ENCODE measurements at places on chromosomes 6 and 20.
A peak's percentile ranks its signal among the peaks of the same experiment; 100 is the strongest.

DNA sequence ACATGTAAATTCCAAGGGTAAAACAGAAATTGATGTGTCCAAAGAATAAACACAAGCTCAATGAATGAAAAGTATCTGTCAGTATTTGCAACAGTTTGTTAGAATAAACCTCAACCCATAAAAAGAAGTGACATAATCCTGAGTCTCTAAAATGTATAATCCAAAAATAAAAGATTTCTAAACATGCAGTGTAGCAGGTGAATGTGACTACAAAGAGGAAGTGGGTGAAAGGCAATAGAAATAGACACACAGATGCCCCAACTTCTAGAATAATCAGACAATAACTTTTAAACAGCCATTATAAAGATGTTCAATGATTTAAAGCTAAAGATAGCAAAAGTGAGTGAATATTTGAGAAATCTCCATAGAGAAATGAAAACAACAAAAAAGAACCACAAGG, 1009.2 kb upstream of the GJE1 start:
- DNase-seq = no peak

DNA sequence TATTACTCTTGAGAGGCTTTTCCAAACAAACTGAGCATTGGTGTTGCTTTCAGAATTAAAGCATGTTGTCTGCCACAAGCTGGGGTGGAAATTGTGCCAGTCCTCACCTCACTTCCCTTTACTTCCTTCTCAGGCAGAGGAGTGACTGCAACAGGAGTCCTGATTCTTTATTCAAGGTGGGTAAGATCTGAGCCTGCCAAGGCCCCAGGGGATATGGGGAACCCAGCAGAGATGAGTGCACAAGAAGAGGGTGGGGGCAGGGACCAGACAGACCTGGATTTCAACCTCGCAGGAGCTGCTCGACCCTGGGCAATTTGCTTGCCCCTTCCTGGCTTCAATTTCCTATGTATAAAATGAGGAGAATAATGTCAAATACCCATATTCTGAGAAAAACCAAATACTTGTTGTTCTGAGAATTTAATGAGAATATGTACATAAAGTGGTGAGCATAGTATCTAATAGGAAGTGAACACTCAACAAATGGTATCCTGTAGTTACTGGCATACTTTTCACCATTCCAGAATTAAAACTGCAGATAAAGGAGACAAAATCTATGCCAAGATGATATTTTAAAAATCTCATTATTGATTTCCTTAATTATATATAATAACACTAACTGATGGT, 17.8 kb downstream of the MAN1A1 start:
- no peak for DNase-seq

GRCh38 chr6:109299776-109300564, 82.3 kb downstream of the CD164 start:
- no peak for DNase-seq

- no peak for DNase-seq
Measured at GRCh38 chr6:112153926-112154607, 66.7 kb downstream of the FAM229B start.

- DNase-seq = no peak
Measured at GRCh38 chr20:59620860-59621505, 16.6 kb downstream of the PHACTR3 start.

- DNase-seq = no peak
Measured at GRCh38 chr20:10249822-10250221, 31.2 kb downstream of the SNAP25 start.

DNA sequence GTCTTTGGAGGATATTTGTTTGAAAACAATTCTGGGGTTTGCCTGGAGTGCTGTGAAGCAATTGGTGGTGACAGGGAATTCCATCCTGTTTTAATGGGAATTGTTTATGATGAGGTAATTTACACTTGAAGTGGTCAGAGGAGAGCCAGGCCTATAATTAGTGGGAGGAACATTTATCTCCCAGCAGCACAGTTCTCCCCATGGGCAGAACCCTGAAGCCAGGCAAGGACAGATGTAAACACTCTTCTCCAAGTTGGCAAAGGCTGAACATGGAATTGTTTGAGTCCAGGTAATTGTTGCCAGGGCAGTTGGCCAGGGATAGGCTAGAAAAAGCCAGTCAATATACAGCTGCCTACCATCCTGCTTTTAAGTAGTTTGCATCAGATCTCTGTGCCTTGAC, 789.7 kb downstream of the FRK start:
- DNase-seq = no peak

DNA sequence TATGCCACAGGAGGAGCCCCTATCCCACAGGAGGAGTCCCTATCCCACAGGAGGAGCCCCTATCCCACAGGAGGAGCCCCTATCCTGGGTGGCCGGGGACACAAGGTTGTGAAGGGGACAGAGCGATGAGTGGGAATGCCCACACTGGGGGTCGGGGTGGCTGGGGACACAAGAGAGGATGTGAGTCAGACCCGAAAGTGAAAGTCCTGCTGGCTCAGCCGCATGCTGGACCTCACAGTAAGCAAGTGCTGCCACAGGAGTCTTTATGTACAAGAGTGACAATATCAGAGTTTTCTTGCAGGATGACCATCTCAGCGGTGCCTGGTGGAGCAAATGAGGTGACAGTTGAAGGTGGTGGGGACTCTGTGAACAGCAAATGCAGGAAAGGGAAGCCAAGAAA, 93.7 kb downstream of the PSMB1 start:
- peak; percentile 77 for DNase-seq

DNA sequence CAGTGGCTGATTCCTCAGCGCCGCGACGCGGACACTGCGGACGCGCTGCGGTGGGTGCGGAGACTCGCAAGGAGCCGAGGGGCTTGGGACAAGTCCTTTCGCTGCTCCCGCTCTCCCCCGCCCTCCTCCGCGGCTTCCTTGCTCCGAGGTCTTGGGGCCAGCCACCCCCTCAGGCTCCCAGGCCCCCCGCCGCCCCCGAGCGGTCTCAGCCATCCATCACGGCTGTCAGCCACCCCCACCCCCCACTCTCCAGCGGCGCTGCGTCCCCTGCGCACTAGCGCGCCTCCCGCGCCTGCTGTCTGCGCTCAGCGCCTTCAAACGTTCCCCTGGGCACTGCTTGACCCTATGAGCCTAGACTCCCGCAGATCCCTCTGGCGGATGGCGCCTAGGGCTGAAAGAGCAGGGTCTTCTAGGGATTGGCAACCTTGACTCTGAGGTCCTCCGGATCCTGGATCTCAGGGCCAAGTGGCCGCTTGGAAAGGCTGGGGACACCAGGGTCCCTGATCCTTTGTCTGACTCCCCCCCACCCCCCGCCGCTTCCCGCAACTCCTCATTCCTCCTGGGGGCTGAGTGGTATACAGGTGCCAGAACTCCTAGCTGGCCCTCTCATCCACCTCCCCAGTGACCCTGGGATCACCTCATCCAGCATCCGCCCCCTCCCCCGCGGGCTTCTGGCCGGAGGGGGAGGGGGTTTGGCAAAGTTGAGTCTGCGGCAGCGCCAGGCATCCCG, 1.4 kb downstream of the SLC12A5 start:
- DNase-seq = no peak

- DNase-seq = no peak
Measured at GRCh38 chr6:5866547-5867051, 140.1 kb downstream of the NRN1 start.

DNA sequence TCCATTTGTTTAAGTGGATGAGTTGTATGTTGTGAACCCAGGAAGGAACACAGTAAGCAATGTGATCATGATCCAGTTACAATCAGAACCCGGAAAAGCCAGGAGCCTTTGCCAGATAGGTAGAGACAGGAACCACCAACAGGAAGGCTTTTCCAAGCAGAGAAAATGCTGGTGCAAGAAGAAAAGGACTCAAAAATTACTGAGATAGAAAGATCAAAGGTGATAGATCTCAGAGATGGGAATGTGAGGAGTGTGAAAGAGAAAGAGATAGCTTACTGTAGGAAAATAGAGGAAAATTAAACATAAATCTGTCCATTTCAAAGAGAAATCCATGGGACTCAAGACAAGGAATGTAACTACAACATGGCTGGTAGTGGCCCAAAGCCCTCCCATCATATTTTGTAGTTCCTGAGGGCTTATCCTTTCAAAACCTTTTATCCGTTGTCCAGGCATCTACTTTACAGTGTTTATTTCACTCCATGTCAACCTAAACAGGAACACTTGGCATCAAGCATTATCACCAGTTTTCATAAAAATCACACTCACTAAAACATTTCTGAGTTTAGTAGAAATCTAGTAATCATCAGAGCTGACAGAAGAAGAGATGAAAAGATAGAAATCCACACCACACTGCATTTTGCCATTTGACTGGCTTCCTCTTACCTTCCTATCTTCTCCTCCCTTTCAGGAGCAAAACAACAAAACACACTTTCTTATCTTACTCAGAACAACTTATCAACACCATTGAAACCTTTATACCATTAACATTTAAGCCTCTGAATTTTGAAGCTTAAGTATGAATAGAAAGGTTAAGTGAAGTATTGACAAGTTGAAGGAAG, 44.5 kb upstream of the STXBP5 start:
- DNase-seq = no peak

DNA sequence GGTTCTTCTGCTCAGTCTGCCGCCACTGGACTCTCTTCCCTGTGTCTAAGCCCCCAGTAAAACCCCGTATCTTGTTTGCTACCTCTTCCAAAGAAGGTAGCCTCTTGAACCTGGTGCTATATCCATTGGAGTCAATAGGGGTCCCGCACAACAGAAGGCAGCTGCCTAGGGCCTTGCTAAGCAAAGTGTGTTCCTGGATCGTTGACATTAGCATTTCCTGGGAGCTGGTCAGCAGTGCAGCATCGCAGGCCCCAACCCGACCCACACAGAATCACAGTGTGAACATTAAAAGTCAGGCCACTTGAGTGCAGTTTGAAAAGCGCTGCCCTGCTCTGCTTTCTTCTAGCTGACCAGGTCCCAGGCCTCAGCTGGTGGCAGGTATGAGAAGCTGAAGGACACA, 2.9 kb downstream of the ADA start:
- no peak for DNase-seq

DNA sequence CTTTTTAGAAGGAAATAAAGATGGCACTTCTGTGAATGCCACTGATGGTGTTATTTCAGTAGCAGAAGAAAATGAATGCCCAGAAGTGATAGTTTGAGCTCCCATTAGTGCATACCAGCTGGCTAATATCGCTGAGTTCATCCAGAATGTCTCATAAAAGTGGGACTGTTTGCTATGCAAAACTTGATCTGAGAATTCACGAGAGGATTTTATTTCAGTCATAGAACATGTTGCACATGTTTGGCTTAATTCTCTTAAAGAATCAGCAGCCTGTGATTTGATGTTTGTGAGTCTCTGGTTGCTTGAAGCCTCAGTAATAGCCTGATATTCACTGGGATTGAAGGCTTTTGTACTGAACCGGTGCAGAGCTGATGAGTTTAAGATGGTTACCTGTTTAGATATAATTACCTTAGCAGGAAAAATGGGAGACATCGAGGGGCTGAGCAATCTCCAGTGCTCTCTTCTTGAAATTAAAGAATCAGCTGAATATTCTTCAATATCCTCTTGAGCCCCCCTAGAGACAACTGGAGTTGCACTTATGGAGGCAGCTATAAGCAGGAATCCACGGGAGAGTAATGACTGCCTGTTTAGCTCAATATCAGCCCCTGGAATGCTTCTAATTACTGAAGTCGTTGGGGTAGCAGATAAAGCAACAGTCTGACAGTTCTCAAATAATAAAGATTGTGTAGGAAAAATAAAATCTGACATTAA, 955.5 kb downstream of the PHF3 start:
- no peak for DNase-seq

DNA sequence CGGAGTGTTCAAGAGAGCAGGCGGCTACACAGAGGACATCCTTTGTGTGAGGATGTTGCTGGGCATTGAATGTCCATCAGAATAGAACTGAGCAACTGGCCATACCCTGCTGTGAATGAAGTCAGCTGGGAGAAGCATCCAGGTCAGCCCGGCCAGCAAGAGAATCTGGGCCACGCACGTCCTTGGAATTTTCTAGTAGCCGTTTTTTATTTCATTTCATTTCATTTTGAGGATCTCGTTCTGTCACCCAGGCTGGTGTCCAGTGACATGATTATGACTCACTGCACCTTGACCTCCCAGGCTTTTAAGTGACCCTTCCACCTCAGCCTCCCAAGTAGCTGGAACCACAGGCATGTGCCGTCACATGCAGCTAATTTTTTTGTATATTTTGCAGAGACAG, 97.9 kb downstream of the SSR1 start:
- DNase-seq = no peak

DNA sequence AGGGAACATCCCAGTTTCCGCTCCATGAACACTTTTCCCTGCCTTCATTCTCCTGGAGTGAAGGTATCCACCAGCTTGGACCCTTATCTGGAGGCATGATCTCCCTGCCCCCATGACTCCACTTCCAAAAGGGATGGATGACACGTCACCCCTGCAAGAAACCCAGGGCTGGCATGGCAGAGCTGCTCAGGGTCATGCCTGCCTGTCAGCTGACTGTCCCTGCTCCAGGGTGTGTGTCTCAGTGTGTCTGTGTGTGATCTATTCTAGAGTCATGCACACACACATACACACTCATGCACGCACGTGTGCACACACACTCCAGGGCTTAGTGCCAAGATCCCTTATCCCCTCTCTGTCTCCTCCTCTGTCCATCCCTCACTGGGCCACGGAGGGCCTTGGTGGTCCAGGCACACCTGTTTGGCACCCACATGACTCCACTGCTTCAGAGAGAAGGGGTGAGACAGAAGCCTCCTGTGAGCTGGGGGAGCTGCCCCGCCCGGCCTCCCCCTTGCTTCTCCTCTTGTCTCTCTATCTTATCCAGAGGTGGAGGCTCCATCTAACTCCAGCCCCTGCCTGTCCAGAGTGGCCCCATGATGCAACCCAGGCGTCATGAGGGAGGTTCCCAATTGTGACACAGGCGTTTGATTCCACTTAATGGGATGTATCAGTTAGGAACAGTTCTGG, 290.9 kb downstream of the CDC5L start:
- DNase-seq = no peak

- DNase-seq = no peak
Measured at GRCh38 chr6:6880745-6881437, 226.9 kb upstream of the RREB1 start.

GRCh38 chr20:18971121-18971520, 157.5 kb downstream of the SCP2D1 start:
- DNase-seq = no peak

DNA sequence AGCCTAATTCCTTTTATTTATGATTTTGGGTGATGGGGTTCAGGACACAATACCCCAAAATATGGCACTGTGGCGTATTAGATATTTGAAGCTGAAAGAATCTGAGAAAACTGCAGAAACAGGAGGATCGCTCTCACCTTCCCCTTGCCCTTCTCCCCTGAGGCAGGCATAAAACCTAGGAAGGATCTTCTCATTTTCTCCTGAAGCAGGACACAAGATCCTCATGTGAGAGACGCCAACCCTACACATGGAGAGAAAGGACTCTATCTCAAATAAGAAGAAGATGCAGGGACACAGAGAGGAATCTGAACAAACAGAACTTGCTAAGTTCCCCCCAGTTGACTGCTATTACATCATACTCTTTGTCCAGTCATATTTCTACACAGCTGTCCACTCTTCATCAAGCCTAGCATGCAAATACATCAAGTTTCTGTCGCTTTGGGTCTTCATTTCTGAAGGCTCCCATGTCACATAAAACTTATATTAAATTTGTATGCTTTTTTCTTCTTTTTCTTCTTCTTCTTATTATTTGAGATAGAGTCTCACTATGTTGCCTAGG, 109.0 kb downstream of the DTNBP1 start:
- no peak for DNase-seq

- no peak for DNase-seq
Measured at GRCh38 chr6:81138236-81138635, 614.2 kb downstream of the TENT5A start.
